ENCODE measurements at places on chromosomes 3 and 15.
A peak's percentile ranks its signal among the peaks of the same experiment; 100 is the strongest.

- DNase-seq: no peak
Observed at GRCh38 chr3:117666325-117666724, 956.7 kb downstream of the TUSC7 start.

DNA sequence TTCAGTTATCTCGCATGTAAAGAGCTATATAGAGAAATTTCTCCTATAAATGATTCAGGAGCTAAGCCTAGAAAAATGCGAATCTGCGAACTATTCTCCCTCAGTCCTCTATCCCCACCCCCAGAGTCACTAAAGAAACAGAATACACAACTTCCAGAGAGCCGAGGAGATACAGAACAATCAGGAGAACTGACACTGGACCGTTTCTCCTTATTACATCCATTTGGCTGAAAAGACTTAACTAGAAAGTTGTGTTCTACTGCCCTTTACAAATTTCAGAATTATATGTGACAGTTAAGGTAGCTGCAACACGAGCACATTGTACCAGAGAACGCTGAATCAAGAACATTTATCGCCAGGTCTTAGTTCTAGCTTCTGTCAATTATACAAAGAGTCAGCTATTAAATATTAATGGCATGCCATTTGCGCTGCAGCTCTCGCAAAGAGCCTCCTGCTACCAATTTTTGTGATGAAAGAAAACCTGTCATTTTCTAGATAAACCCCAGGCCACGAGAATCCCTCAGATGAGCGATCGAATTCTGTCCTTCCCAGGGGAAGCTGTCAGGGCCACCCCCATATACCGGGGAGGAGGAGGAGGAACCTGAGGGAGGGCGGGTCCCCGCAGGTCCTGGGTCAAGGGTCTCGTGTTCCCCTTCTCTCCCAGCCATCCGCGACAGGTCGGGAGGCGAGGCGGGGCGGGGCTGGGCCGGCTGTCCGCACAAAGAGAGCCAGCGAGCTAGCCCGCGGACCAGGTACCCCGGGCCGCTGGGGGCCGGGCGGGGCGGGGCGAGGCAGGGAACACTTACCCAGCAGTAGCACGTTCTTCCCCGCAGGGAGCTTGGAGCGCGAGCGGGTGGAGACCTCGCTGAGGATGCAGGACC is 878 bp downstream of the DYNC1LI1 start:
- DNase-seq: peak; percentile 40

DNA sequence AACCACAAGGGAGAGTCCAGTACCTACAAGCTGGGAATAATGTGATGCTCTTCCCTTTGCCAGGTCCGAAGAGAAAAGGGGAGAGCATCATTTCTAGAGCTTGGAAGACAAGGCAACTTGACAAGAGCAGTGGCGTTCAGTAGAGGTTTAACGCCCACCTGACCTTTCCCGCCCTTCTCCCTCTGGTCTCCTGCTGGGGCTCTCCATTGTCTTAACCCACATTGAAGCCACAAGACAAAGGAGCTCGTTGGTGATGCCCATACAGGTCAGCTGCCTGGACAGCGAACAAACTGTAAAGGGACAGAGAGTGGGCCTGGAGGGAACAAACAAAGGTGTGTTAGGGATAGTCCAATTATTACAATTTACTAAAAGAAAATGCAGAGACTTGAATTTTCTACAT is 13.1 kb upstream of the DUT start:
- no peak for DNase-seq

DNA sequence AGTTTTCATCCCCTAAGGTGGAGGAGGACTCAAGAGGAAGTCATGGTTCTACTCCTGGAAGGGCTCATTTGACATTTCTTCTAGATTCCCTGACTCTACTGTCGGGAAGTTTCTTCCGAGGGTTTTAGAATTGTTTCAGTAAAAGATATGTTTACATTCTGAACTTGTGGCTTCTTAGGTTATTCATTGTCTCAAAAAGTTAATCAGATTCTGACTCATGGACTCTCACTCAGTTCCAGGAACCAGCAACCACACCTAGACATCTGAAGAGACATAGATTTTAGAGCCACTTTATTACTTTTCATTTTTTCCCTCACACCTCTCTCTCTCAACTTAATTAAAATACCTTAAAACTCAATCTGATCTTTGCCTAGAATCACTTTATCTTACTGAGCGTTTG is 862.6 kb downstream of the AGBL1 start:
- no peak for DNase-seq

DNA sequence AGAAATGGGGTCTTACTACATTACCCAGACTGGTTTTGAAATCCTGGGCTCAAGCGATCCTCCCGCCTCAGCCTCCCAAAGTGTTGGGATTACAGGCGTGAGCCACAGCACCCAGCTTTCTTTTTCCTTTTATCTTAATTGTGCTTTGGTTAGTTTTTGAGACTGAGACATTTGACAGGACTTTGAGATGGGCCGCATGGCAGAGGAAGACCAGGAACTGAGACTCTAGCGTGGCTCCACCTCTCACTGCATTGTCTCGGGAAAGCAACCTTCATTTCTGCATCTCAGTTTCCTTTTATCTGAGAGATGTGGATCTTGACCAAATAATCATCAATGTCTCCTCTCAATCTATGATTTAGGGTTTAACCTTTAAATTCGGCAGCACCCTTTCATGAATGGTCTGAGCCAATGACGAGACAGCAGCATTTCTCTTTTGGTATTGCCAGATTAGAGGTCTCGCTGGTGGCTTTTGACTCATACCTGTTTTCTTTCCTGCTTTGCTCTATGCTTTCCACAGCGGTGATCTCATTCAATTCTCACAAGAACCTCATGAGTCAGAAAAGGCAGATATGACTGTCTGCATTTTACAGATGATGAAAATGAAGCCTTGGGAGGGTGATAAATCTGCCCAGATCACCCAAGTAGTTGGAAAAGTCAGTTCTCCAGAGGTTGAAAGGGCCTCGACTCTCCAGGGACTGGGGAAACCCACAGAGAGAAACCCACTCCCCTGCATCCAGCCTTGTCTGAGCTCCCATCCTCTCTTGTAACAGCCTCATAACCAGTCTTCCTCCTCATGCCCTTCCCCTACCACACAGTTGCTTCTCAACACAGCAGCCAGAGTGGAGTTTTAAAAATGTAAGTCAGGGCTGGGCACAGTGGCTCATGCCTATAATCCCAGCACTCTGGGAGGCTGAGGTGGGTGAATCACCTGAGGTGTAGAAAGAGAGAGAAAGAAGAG is 84.8 kb upstream of the FOXB1 start:
- no peak for DNase-seq

DNA sequence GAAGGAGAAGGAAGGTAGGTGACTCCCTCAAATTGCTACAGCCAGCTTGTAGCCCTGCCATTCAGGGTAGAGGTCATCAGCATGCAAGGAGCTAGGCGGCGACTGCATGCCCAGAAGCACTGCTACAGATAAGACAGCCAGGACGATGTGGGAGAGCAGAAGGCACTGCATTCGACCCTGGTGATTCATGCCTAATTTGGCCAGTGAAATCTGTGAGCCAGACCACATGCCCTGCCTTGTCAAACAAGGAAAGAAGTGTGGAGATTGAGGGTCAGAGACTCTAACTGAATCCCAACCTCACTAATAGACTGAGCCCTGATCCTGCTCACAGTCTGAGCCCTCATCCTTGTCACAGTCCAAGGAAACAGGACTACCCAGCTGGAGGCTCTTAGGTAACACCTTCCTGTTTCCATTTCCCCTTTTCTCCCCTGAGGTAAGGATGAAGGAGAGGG is 86.6 kb downstream of the LINGO1 start:
- DNase-seq: no peak

GRCh38 chr3:22835041-22835440 is 368.1 kb upstream of the UBE2E2 start:
- DNase-seq: no peak

DNA sequence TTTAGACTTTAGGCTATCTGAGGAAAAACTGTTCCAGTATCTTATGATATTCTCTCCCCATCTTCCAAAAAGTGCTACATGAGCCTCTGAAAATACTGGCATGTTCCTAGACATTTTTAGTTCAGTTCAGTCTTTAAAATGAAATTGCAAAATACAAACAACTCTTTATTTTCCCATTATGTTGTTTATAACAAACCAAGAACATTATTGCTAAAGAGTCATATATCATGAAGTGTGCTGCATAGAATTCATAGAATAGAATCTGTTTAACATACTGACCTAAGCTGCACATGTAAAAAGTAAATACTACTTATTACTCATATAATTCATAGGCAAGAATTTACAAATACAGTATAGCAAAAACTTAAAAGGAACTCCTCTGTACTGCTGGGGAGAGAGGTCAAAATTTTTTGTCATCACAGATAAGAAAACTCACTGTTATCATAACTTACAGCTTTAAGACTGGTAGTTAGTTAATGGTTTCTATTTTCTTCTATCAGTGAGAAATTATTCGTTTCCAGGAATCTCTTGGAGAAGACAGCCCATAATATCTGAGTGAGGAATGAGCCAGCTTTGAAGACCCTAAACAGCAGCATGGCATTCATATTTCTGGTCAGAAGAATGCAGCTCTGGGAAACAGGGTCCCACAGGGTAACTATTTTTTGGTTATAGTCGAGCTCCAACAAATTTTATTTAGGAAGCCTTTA is 32.2 kb downstream of the FILIP1L start:
- DNase-seq: no peak

DNA sequence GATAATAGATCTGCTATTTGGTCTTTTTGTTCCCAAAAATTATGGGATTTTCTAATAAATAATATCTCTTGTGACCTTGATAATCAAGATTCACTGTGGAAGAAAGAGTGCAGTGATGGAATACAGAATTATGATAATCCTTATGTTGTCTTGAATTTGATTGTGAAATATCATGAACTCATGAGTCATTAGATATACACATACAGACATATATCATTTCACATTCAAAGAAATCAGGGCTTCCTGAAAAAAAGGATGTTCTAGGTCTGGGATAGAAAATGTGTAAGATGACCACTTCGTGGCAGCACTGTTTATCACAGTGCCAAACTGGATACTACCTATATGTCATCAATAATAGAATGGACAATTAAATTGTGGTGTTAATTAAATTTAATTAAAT is 97.7 kb downstream of the DPH6 start:
- DNase-seq: no peak

- DNase-seq: no peak
Observed at GRCh38 chr15:32659340-32660155, 18.0 kb downstream of the SCG5 start.

- no peak for DNase-seq
Observed at GRCh38 chr15:74367296-74367854, at the start of gene CYP11A1. TSS of gene CYP11A1 (minus strand) at chr15:74367646. CDS start at chr15:74367585, 61 bp downstream.

GRCh38 chr3:39848365-39848764 is 39.0 kb downstream of the MYRIP start:
- no peak for DNase-seq

DNA sequence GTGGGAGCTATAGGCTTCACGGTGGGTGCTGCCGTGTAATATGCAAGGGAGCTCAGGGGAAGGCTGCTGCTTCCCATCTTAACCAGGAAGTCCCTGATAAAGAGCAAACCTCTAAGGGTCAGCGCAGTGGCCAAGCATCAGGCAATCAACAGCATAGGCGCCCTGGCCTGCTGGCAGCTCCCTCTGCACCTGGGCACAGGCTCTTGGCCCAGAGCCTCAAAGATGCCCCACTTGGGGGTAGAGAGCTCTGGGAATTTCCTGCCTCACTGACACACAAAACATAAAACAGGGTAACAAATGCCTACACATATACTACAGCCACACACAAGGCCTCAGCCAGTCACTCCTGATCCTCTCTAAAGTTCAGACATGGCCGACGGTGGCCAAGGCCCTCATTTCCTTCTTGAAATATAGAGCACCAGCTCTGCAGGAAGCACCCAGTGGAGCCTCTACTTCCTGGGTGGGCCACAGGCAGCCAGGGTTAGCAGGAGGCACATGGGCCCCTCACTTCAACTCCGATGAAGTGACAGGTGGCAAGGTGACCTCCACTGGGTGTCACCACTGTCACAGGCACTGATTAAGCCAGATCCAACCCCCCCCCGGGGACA is 20.5 kb downstream of the SLC41A3 start:
- no peak for DNase-seq

- DNase-seq: no peak
Observed at GRCh38 chr3:127940116-127940515, 25.1 kb downstream of the KBTBD12 start.

GRCh38 chr3:121998030-121998580 is 23.9 kb downstream of the ILDR1 start:
- DNase-seq: no peak

- DNase-seq: no peak
Observed at GRCh38 chr3:87761795-87762194, 297.0 kb downstream of the CGGBP1 start.

DNA sequence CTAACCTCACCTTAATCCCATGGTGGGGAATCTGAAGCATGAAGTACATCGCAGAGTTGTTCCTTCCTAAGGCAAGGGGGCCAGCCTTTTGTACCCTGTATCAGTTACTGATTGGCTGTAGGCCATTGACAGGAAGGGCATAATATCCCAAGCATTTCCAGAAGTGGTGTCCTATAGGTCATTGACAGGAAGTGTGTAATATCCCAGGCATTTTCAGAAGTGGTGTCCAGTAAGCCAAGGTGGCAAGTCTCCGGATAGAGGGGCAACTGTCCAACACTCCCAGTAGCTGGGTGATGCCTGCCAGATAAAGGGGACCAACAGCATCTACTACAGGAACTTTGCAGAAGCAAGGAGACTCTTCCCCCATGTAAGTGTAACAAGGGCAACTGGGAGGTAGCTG is 52.1 kb upstream of the MYRIP start:
- no peak for DNase-seq

DNA sequence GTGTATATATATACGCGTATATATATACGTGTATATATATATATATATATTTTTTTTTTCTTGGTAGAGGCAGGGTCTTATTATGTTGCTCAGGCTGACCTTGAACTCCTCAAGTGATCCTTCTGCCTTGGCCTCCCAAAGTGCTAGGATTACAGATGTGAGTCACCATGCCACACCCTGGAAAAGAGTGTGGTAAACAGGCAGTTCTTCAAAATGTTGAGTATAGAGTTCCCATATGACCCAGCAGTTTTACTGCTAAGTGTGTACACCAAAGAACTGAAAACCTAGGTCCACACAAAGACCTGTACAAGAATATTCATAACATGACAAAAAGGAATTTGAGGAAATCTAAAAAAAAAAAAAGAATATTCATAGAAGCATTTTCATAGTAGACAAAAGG is 71.8 kb upstream of the GCNT3 start:
- no peak for DNase-seq

- DNase-seq: no peak
Observed at GRCh38 chr3:179038216-179038898, 33.3 kb downstream of the ZMAT3 start.

DNA sequence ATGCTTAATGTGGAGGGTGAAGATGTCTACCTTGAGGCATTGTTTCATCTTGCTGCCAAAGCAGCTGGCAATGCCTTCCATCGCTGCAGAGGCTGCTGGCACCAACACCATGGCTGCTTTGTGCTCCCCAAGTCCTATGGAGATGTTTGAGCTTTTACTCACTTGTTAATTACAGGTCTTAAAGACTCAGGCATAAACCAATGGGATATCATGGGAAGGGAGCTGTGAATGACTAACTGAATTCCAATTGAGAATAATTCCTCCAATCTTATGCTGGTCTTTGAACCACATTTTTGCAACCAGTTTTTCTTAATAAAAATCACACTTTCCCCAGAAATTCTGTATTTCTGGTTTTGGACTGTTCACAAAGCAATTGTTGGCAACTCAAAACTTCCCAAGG is 762.0 kb downstream of the GBE1 start:
- DNase-seq: no peak
